ENCODE measurements at places on chromosomes 3 and 15.

GRCh38 chr3:108838436-108838835 lies 15.8 kb downstream of the TRAT1 start:
- DNase-seq, result no peak

DNA sequence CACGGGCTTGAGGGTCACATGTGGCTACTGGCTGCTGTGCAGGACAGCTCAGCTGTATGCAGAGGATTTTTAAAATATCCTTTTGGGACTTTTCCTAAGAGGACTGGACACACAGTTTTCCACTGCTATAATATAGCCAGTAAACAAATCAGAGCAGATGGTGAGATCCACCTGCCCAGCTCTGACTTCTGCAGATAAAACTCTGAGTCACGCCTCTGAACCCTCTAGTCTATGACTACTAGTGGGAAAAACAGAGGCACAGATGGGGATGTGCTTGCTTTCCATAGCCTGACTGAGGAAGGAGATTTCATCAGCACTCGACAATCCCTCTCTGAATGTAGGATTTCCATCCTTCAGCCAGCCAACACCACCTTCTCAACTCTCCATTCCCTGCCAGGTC lies 45.1 kb downstream of the COLQ start:
- no peak for DNase-seq

- no peak for DNase-seq
These were observed 406.3 kb downstream of the MAGI1 start for GRCh38 chr3:65632414-65632813.

DNA sequence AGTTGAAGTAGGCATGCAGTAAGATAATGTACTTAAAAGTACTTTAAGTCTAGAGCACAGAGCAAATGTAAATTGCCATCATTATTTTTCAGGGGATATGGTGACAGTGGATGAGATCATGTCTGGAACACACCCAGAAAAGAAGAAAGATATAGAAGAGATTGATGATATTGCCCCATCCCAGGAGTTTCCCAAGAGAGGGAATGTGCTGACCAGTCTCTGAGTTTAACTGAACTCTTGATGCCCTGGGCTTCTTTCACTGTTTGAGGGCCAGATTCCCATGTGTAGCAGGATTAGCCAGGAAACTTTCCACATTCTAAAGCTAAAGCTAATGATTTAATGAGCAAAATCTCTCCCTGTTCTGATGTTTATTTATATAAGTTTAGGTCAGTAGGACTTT lies 366.8 kb upstream of the UMPS start:
- no peak for DNase-seq

- no peak for DNase-seq
These were observed 12.7 kb downstream of the C3orf22 start for GRCh38 chr3:126546013-126546412.

DNA sequence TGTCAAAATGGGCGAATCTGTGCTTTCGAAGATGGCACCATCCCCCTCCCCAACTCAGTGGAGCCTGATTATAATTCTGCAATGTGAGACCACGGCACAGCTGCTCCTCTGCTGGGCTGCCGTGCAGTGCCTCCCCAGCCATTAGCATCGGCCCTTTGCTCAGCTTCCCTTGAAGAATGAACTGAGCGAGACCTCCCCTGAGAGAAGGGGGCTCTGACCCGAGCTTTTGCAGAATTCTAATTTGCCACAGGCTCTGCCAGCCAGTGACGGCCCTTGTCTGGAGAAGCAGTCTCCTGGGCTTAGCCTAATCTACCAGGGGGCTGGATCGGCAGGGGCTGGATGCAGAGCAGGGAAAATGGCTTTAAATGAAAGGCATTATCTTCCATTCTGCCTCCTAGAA lies 57.2 kb downstream of the GLDN start:
- DNase-seq, result no peak

GRCh38 chr3:37762698-37763097 lies 99.0 kb upstream of the CTDSPL start:
- no peak for DNase-seq

DNA sequence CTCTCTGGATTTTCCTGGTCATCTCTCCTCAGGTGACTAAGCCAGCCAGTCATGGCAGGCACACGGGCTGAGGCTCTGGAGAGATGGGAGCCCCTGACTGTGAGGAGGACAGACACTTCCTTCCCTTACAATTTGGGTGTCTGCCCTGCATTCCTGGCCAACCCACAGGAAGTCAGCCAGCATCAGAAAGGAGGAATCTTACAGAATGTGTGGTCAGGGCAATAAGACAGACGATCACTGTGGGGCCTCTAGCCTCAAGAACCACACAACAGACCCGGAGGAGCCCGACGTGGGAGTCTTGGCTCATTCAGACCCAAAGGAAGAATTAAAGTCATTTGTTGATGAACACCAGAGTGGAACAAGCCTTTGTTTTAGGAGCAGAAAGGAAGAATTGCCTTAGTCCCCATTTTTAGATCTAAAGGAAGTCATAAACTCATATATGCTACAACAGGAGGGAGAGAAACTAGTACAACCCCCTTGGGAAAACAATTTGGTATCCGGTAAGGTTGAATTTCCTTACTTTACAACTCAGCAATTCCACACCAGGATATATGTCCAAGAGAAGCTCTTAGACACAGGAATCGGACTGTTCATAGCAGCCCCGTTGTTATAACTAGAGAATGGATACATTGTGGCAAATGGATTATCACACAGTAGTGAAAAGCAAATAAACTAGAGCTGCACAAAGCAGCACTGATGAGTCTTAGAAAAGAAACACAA lies 62.2 kb downstream of the ABTB1 start:
- DNase-seq, result no peak

GRCh38 chr3:56423661-56424099 lies 44.6 kb downstream of the ERC2 start:
- DNase-seq, result no peak

DNA sequence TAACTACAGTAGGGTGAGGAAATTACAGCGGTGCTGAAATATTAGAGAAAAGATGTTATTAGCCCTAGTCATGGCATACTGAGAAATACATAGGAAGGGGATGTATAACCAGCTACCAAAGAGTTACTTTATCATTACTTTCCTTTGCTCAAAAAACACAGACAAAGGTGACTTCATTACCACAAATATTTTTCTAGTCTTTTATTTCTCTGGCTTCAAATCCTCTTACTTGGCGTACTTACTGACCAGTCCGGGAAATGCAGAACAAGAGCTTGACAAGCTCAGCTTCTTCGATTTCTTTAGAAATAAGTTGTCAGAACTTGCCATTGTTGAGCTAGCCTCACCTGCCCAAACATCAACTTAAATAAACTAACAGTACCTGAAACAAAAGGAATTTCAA lies 142.1 kb upstream of the TMCO5A start:
- no peak for DNase-seq

- no peak for DNase-seq
These were observed 39.0 kb downstream of the EHD4 start for GRCh38 chr15:41933326-41933725.

- DNase-seq, result no peak
These were observed 417 bp downstream of the HACD2 start for GRCh38 chr3:123584284-123584987.

GRCh38 chr15:76844096-76844495 lies 61.0 kb downstream of the SCAPER start:
- no peak for DNase-seq

GRCh38 chr15:83545804-83546511 lies 98.8 kb downstream of the SH3GL3 start:
- DNase-seq, result no peak

- no peak for DNase-seq
These were observed 111.3 kb downstream of the BBX start for GRCh38 chr3:107634099-107634489.

- no peak for DNase-seq
These were observed 120.5 kb downstream of the AQP9 start for GRCh38 chr15:58258501-58259292.

- no peak for DNase-seq
These were observed 261.3 kb downstream of the RPLP1 start for GRCh38 chr15:69713726-69714559.

DNA sequence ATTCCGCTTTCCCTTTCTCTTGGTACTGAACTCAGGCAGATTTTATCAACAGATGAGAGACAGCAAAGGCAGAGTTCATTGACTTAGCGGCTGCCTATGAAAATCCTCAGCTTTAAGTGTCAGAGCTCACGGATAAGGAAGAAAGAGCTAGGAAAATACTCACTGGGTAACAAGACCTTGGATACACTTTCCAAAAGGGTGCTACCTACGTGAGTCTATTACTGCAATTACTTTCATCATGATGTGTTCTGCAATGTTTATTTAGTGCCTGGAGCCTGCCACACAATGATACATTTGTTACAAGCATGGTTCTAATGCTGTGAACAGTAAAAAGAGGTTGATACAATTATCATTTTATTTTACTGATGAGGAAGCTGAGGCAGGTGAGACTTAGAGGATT lies 177.5 kb downstream of the GRM7 start:
- DNase-seq, result no peak

- DNase-seq, result no peak
These were observed 185.1 kb upstream of the TPM1 start for GRCh38 chr15:62857411-62857853.

GRCh38 chr15:100115066-100115710 lies 226.6 kb downstream of the ADAMTS17 start:
- DNase-seq, result no peak

DNA sequence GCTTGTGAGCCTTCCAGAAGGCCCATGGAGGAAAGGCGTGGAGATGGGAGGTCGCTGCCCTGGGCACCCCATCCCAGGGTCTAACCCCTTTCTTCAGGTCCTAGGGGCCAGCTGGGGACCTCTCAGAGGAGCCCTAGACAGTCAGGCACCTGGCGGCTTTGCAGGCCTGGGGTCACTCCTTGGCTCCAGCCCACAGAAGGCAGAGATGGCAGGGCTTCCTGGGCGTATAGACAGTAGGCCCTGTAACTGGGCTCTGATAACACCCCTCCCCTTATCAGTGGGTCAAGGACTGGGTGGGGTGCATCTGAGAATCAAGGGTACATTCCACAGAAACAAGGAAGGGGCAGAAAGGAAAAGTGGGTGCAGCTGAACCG lies 16.7 kb downstream of the ZDHHC19 start:
- DNase-seq, result no peak

GRCh38 chr15:44082558-44083157 lies 112.4 kb downstream of the FRMD5 start:
- no peak for DNase-seq

DNA sequence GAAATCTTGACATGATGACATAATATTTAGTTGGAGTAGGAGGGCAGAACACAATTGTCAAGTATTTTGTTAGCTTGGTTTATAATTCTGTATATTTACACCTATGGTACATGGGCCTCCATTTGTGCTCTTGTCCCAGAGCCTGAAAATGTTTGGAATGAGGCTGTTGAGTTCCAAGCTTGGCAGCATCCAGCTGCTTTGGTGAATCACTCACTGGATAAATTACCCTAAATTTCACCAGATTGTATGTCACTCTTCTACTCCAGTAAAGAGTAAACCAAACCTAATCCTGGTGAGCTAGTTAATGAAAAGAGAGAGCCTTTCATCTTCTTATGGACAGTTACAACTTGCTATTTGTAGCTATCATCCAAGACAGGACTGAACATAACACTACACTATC lies 928.7 kb downstream of the DIPK2A start:
- DNase-seq, result no peak

All from NCI-H2081 treated with DMSO at 0.1 percent for 48 hours (cell line).